ENCODE measurements at places on chromosomes 16 and 17. TPM values are rescaled to one million over a fixed set of nuclear protein-coding genes. Genes with fewer than 3 reads are reported as not detected.

Gene TP53TG3
- total RNA-seq: not detected

- no peak for DNase-seq
Observed at GRCh38 chr17:42387661-42388380, 421 bp downstream of the STAT3 start.

Gene RTN4RL1
- 1.3 TPM for total RNA-seq

DNA sequence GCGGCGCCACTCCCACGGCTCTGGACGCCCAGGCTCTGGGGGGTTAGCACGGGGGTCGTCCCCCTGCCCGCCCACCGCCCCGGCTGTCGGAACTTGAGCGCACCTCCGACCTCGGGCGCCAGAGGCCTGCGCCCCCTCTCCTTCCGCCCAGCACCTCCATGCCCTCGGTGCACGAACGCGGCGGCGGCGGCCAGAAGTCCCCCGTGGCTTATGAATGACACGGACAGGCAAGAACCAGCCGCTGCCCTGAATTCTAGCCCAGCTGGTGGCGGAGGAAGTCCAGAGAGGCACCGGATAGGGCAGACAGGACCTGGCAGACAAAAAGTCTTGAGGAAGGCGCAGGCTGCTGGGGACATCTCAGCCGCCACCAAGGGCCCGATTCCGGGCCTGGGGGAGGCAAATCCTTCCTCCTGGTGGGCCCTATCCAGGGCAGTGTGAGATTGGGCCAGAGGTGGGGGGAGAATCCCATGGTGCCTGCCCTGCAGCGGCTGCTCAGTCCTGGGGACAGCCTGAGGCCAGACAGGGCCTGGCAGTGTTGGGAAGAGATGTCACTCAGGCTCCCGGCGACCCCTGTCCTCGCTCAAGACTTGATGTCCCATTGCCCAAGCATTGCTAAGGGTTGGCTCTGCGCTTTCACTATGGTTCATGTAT, 897 bp upstream of the CYGB start:
- DNase-seq: no peak

Gene FBXO39
- 0.90 TPM for total RNA-seq

Gene XAF1
- 90.9 TPM for total RNA-seq

Measured in urinary bladder (tissue), 4 donors.